Neural progenitor cell (in vitro differentiated cells): ENCODE measurements at places on chromosomes 12 and 14. TPM values are rescaled to one million over a fixed set of nuclear protein-coding genes. Genes with fewer than 3 reads are reported as not detected.
A peak's percentile ranks its signal among the peaks of the same experiment; 100 is the strongest.

GPR137C gene
- 7.1 and 9.3 TPM in 2 replicates for total RNA-seq

FAM181A gene
- total RNA-seq: not detected in 2 replicates

IL31 gene
- total RNA-seq: not detected in 2 replicates

LGR5 gene
- 0.71 and 1.4 TPM in 2 replicates for total RNA-seq

TTC9 gene
- 3.5 and 3.7 TPM in 2 replicates for total RNA-seq

C14orf39 gene
- 3.0 and 6.2 TPM in 2 replicates for total RNA-seq

CIROP gene
- 0.06 TPM in 1 of 2 replicates, not detected in the other for total RNA-seq

RASSF9 gene
- 0.06 TPM in 1 of 2 replicates, not detected in the other for total RNA-seq

TAS2R14 gene
- 4.1 and 7.0 TPM in 2 replicates for total RNA-seq

NKX2-1 gene
- not detected in 2 replicates for total RNA-seq

- H3K4me1 ChIP-seq: peaks cover 26% of the 10 kb centered on the region
- no peak overlapping the region for H3K27ac ChIP-seq
- H3K4me3 ChIP-seq: no peak overlapping the region
- no peaks in the 10 kb centered on the region for H3K27me3 ChIP-seq
Measured at GRCh38 chr14:71231521-71232393, 324.5 kb downstream of the PCNX1 start.

DNA sequence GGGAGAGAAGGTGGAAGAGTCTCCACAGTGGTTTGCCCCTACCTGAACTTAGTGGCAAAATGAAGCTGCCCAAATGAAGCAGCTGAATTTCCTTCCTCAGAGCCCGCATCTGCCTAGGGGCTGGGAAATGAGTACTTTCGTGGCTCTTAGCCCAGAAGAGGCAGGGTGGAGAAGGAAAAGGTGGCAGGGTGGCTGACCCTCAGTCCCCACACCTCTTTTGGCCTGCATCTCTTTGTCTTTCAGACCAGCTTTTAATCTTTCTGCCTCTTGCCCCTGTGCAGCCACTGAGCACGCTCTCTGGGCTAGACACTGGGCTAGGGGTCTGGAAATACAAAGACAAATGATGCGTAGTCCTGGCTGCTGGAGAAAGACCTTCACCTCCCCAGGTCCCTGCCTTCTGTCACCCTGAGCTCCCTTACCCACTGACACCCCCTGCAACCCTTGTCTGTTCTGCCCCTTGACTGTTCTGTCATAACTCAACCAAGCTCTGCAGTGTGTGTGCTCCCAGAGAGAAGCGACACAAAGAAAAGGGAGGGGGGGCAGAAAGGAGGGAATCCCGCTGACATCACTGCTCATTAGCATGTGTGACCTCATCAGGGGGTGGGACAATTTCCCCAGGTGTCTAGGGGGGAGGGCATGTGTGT, 371 bp upstream of the REM2 start:
- peak overlapping the region; percentile 39 for H3K4me3 ChIP-seq
- H3K27me3 ChIP-seq: peaks cover 21% of the 10 kb centered on the region
- peak; percentile 82 for DNase-seq

DNA sequence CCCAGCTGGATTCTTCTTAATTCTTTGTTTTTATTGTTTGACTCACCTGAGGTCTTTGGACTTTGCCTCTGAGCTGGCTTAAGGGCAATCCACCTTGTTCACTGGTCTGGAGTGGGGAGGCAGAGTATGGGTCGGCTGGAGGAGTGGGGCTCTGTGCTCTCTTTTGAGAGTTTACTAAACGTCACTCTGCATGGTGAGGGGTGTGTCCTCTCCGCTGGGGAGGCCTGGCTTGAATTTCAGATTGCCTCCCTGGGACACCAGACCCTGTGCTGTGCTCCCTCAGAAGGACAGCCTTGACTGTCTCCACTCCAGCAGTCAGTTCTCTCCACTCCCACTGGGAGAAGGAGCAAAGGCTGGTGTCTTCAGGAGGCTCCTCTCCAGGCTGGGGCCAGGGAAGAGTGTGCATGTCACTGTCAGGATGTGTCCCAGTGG, 1.9 kb upstream of the MTA1 start:
- H3K27ac ChIP-seq: no peak overlapping the region
- H3K36me3 ChIP-seq: no peaks in the 10 kb centered on the region
- no peak overlapping the region for H3K4me3 ChIP-seq
- peaks cover 31% of the 10 kb centered on the region for H3K27me3 ChIP-seq

- DNase-seq: no peak
- no peak overlapping the region for H3K4me3 ChIP-seq
- H3K27ac ChIP-seq: no peak overlapping the region
- no peaks in the 10 kb centered on the region for H3K27me3 ChIP-seq
- peaks cover 11% of the 10 kb centered on the region for H3K4me1 ChIP-seq
- H3K36me3 ChIP-seq: no peaks in the 10 kb centered on the region
Measured at GRCh38 chr14:95303552-95303951, 16.2 kb downstream of the CLMN start.

GRCh38 chr14:49892636-49893308, at the start of gene ARF6:
TSS of gene ARF6 (plus strand) at chr14:49893082. CDS start at chr14:49893737, 655 bp downstream.
- peaks cover 12% of the 10 kb centered on the region for H3K36me3 ChIP-seq
- peak within 1 kb of the TSS; percentile 84 for H3K4me3 ChIP-seq
- H3K27me3 ChIP-seq: no peaks in the 10 kb centered on the region
- H3K27ac ChIP-seq: peak within 1 kb of the TSS; percentile 91
- DNase-seq: peak; percentile 99

GRCh38 chr14:91163316-91163715, 49.4 kb downstream of the DGLUCY start:
- no peak overlapping the region for H3K4me3 ChIP-seq
- DNase-seq: no peak
- no peaks in the 10 kb centered on the region for H3K36me3 ChIP-seq
- H3K4me1 ChIP-seq: no peaks in the 10 kb centered on the region
- H3K27ac ChIP-seq: no peak overlapping the region

- no peak for DNase-seq
- H3K36me3 ChIP-seq: no peaks in the 10 kb centered on the region
- no peaks in the 10 kb centered on the region for H3K27me3 ChIP-seq
- no peak overlapping the region for H3K4me3 ChIP-seq
- H3K27ac ChIP-seq: no peak overlapping the region
Measured at GRCh38 chr14:43005807-43006206, 1399.1 kb downstream of the LRFN5 start.

- H3K4me3 ChIP-seq: no peak overlapping the region
- no peaks in the 10 kb centered on the region for H3K36me3 ChIP-seq
- no peaks in the 10 kb centered on the region for H3K27me3 ChIP-seq
Measured at GRCh38 chr14:95891742-95892141, 15.1 kb downstream of the TUNAR start.

- H3K36me3 ChIP-seq: no peaks in the 10 kb centered on the region
- no peak overlapping the region for H3K27ac ChIP-seq
- no peaks in the 10 kb centered on the region for H3K27me3 ChIP-seq
- no peaks in the 10 kb centered on the region for H3K4me1 ChIP-seq
Measured at GRCh38 chr12:96448300-96448699, 41.1 kb upstream of the CFAP54 start.

DNA sequence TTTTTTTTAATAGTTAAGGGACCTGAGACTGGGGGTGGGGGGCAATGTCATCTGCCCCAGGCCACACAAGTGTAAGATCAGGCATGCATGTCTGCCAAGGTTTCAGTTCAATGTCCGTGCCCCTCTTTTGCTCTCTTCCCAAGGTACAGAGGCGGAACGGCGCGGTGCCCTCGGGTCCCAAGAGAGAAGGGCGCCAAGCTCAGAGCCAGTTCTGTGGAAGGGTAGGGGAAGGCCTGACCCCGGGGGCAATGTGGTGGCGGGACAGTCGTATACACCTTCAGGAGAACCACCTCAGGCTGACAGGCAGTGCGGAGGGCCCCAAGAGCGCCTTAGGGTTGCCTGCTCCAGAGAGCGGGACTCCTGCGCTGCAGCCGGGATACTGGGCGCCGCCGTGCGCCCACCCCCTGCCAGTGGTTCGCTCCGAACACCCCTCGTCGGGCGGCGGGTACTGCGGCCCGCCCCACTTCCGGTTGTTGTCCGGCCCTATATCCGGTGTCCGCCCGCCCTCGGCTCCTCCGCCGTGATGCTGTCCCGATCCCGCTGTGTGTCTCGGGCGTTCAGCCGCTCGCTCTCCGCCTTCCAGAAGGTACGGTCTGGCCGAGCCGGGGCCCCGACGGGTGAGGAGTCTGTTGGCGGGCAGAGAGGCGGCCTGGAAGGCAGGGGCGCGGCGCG, at the start of gene DLST:
Gene DLST (plus strand): TSS at position 486 of the 672 bp plus-strand sequence. CDS start 38 bp downstream, at position 524.
- peaks cover 30% of the 10 kb centered on the region for H3K4me1 ChIP-seq
- no peak within 1 kb of the TSS for H3K27ac ChIP-seq
- H3K4me3 ChIP-seq: peak within 1 kb of the TSS; percentile 97
- H3K27me3 ChIP-seq: no peaks in the 10 kb centered on the region
- peak; percentile 93 for DNase-seq

- no peaks in the 10 kb centered on the region for H3K27me3 ChIP-seq
- H3K4me1 ChIP-seq: no peaks in the 10 kb centered on the region
- no peak overlapping the region for H3K4me3 ChIP-seq
- DNase-seq: no peak
- no peaks in the 10 kb centered on the region for H3K36me3 ChIP-seq
- no peak overlapping the region for H3K27ac ChIP-seq
Measured at GRCh38 chr12:1502379-1502720, 92.0 kb downstream of the FBXL14 start.

GRCh38 chr12:76504606-76505005, 55.0 kb downstream of the OSBPL8 start:
- H3K4me1 ChIP-seq: no peaks in the 10 kb centered on the region
- DNase-seq: no peak
- no peak overlapping the region for H3K4me3 ChIP-seq
- H3K27ac ChIP-seq: no peak overlapping the region
- no peaks in the 10 kb centered on the region for H3K27me3 ChIP-seq

DNA sequence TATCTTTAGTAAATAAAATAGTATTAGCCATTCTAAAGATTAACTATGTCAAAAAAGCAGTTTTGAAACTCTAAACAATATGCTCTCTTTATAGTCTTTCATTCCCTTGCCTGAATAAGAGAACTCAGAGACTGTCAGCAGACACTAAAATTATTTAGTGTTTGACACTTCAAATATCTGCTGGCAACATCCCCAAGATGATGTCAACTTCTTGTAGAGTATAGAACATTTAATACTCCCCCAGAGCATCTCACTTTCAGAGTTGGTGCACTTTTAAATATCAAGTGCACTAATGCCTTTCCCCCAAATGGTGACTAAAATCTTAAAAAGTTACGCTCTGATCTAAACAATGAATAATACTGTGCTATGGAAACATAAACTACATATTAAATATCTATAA, 374.9 kb downstream of the SLC6A15 start:
- no peaks in the 10 kb centered on the region for H3K27me3 ChIP-seq
- H3K4me3 ChIP-seq: no peak overlapping the region
- DNase-seq: no peak
- H3K4me1 ChIP-seq: no peaks in the 10 kb centered on the region
- no peak overlapping the region for H3K27ac ChIP-seq

DNA sequence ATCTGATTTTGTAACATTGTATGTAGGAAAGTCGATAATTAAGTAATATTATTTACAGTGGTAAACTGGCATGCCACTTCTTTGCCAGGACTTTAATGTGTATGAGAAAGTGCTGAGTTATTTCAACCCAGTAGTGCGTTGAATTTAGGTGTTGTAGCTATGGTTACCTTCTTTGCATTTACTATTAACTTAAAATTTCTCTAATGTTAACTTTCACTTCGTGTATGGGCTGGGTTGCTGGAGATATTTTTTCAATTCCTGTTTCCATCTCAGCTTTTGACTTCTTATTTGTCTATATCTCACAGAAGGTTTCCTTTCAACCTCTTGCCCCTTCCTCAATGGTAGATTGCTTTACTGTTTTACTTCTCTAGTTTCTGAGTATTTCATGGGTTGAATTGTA, 1345.6 kb downstream of the FSCB start:
- H3K27ac ChIP-seq: no peak overlapping the region
- no peaks in the 10 kb centered on the region for H3K36me3 ChIP-seq
- no peak for DNase-seq
- no peaks in the 10 kb centered on the region for H3K27me3 ChIP-seq
- no peak overlapping the region for H3K4me3 ChIP-seq

DNA sequence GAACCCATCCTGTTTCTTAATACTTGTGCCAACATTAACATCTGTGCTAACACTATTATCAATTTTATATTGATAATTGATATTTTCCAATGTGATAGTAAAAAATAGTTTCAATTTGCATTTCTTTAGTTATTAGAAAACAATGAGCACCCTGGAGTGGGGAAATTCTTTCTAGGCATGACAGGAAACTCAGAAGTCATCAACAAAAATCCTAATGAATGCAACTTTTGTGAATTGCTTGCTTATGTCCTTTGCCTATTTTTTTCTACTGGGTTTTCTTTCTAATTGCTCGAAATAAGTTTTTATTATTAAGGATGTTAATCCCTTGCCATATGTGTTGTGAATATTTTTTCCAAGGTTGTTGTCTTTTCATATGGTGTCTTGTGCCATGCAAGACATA, 18.1 kb upstream of the WDR20 start:
- H3K36me3 ChIP-seq: no peaks in the 10 kb centered on the region
- H3K4me3 ChIP-seq: no peak overlapping the region
- H3K27ac ChIP-seq: no peak overlapping the region
- no peak for DNase-seq
- H3K27me3 ChIP-seq: no peaks in the 10 kb centered on the region
- H3K4me1 ChIP-seq: no peaks in the 10 kb centered on the region

- H3K4me1 ChIP-seq: peaks cover 14% of the 10 kb centered on the region
- DNase-seq: peak; percentile 77
- no peaks in the 10 kb centered on the region for H3K36me3 ChIP-seq
Measured at GRCh38 chr12:114812858-114813761, 129.1 kb upstream of the TBX3 start.

DNA sequence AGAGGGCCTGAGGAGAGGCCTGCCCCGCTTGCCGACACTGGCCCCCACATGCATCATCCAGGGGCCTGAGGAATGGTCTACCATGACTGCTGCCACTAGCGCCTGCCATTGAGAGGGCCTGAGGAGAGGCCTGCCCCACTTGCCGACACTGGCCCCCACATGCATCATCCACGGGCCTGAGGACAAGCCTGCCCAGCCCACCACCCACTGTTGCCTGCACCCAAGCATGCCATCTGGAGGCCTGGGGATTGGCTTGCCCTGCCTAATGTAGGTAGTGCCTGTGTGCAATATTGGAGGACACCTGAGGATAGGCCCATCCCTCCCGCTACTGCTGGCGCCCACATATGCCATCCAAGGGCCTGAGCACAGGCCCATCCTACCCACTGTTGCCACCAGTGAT, 24.4 kb downstream of the CYP46A1 start:
- no peaks in the 10 kb centered on the region for H3K36me3 ChIP-seq
- H3K4me1 ChIP-seq: no peaks in the 10 kb centered on the region
- DNase-seq: no peak
- no peaks in the 10 kb centered on the region for H3K27me3 ChIP-seq
- H3K27ac ChIP-seq: no peak overlapping the region

- no peak overlapping the region for H3K4me3 ChIP-seq
- no peak for DNase-seq
- peaks cover 27% of the 10 kb centered on the region for H3K4me1 ChIP-seq
Measured at GRCh38 chr14:69675877-69676416, 64.6 kb downstream of the SUSD6 start.

DNA sequence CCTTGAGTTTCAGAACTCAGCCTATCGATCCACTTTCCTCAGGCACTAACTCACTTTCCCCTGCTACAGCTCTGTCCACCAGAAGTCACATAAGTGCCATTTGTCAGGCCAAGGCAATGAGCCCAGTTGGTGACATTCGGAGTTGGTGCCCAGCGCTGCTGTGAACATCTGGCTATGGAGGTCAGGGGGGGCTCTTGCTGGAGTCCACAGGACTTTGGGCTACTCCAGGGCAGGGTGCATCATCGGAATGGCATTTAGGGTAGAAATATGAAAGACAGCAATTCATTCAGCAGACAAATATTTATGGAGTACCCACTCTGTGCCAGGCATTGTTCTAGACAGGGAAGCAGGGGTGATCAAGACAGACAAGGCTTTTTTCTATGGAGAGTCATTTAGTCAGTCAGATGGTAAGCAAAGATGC, 1.5 kb upstream of the PPP1CC start:
- no peaks in the 10 kb centered on the region for H3K36me3 ChIP-seq
- no peaks in the 10 kb centered on the region for H3K27me3 ChIP-seq
- H3K4me1 ChIP-seq: peaks cover 31% of the 10 kb centered on the region
- peak overlapping the region; percentile 100 for H3K4me3 ChIP-seq
- peak; percentile 13 for DNase-seq
